ENCODE measurements at places on chromosomes 1 and 21.

DNA sequence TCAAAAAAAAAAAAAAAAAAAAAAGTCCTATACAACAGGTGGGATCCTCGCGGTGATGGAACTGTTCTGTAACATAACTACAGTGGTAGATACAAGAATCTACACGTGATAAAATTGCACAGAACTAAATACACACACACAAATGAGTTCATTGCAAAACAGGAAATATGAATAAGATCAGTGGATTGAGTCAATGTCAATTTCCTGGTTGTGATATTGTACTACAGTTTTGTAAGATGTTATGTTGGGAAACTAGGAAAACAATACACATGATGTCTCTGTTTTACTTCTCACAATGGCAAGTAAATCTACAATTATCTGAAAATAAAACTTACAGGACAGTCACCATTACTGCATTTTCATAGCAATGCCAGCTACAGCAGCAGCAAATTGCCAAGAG is 59.8 kb downstream of the ITGB3BP start:
- DNase-seq: no peak

- DNase-seq: no peak
Measured at GRCh38 chr1:150999926-151000325, 6.8 kb downstream of the MINDY1 start.

DNA sequence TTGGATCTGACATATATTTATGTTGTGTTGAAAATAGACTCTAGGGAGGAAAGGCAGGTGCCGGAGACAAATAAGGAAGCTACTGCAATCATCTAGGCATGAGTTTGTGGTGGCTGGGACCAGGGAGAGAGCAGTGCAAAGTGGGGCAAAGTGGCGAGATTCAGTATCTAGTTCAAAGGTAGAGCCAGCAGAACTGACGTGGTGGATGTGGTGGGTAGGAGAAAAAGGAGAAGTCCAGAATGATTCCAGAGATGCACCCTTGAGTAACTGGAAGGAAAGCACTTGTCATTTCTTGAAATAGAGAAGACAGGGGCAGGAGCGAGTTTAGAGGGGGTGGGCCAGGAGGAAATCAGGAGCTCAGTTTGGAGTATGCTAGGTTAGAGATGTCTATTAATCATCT is 275.2 kb downstream of the KAZN start:
- no peak for DNase-seq

- no peak for DNase-seq
Measured at GRCh38 chr1:70436622-70437251, 25.7 kb downstream of the CTH start.

DNA sequence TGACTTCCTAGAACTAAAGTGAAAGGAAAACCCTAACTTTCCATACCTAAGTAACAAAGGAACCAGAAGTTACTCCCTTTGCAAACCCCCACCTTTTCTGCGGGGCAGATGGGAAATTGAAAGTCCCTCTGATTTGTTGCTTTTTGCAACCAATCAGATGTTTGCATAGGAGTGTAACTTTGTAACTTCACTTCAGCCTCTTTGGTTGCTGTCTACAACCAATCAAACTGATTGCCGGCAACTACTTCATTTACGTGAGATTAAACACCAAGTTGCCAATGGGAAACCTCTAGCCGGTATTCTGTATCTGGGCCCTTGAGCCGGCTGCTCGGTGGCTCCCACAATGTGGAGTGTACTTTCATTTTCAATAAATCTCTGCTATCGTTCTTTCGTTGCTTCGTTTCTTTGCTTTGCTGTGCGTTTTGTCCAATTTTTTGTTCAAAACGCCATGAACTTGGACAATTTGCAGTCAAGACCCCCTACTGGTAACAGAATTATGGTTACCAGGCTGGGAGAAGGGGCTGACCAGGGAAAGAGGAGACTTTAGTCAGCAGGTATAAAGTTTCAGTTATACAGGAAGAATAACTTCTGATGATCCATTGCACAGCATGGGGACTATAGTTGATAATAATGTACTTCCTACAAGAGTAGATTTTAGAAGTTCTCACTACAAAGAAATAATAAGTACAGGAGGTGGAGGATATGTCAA is 69.2 kb upstream of the RGS2 start:
- DNase-seq: no peak

- DNase-seq: no peak
Measured at GRCh38 chr1:195604287-195604686, 1004.0 kb downstream of the KCNT2 start.

DNA sequence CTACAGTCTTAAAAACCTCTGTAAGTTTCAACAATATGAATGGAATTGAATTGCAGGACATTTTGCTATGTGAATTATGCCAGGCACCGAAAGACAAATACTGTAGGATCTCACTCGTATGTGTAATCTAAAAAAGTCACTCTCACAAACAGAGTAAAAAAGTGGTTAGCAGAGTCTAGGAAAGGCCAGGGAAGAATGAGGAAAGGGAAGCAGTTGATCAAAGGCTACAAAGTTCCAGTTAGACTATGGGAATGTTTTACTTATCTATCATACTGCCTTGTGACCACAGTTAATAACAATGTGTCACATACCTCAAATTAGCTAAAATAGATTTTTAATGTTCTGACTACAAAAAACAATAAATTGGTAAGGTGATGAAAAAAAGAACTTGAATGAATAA is 565.4 kb upstream of the BRINP3 start:
- no peak for DNase-seq

- DNase-seq: no peak
Measured at GRCh38 chr1:115090540-115090939, 1.2 kb upstream of the TSPAN2 start.

DNA sequence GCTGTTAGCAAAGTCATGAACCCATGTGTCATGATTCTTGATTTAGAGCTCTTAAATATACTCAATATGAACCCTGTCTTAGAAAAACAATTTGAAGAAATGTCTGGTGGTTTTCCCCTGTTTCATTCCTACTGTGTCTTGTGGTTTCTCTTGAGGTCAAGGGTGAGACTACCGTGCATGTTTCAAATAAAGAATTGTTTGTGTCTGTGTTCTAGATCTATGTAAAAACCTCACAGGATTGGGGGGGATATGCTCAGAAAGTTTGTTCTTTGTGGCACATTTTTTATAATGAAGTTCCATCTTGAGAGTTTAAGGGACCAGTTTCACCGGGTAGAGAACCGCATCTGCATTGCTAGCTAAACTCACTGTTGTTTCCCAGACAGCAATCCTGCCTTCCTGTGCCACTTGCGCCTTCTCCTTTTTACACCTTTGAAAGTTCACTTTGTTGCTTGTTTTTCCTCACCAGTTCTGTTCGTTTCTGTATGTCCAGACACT is 30.9 kb upstream of the CACYBP start:
- DNase-seq: no peak

DNA sequence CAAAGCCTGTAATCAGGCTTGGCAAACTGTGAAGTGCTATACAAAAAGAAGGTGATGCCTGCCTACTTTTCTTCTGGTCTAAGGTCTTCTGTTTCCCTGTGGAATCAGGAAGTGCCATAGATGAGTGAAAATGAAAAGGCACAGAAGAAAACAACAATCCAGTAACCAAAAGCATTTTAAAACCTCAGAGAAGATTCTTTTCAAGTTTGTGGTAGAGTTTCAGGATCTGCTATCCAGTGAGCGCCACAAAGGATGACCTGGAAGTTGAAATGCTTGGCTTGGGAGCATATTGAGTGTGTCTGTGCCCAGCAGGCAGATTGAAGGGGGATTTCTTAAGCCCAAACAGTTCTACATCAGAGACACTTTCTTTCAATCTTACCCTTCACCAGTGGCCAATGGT is 272.2 kb downstream of the PAPPA2 start:
- DNase-seq: no peak

DNA sequence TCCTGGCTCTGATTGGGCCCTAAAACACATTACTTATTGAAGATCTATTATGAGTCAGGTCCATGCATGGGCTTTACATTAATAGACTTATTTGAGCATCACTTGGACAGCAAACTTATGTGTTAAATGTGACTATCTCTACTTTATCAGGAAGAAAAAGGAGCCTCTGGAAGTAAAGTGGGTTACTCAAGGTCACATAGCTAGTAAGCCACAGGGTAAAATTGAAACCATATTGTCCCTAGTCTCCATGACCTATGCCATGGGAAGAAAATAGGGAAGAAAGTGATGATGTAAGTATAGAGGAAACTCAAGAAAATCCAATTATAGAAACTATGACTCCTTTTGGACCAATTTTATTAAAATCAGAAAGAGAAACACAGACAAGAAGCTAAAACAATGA is 555.3 kb downstream of the NUF2 start:
- DNase-seq: no peak

- DNase-seq: no peak
Measured at GRCh38 chr1:23224739-23225648, 7.7 kb upstream of the HTR1D start.

GRCh38 chr1:67224856-67225255 is 58.6 kb downstream of the IL23R start:
- no peak for DNase-seq

DNA sequence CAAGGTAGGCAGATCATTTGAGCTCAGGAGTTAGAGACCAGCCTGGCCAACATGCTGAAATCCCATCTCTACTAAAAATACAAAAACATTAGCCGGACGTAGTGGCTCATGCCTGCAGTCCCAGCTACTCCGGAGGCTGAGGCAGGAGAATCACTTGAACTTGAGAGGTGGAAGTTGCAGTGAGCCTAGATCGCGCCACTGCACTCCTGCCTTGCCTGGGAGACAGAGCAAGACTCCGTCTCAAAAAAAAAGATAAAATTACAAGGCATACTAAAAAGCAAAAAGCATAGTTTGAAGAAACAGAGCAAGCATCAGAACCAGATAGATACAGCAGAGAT is 61.2 kb upstream of the CDC42BPA start:
- no peak for DNase-seq

Measured in NCI-H1436 treated with DMSO at 0.1 percent for 48 hours (cell line).